ENCODE measurements at places on chromosomes 12 and 14.

GRCh38 chr12:60169904-60170303 lies 574.1 kb downstream of the SLC16A7 start:
- DNase-seq = no peak

DNA sequence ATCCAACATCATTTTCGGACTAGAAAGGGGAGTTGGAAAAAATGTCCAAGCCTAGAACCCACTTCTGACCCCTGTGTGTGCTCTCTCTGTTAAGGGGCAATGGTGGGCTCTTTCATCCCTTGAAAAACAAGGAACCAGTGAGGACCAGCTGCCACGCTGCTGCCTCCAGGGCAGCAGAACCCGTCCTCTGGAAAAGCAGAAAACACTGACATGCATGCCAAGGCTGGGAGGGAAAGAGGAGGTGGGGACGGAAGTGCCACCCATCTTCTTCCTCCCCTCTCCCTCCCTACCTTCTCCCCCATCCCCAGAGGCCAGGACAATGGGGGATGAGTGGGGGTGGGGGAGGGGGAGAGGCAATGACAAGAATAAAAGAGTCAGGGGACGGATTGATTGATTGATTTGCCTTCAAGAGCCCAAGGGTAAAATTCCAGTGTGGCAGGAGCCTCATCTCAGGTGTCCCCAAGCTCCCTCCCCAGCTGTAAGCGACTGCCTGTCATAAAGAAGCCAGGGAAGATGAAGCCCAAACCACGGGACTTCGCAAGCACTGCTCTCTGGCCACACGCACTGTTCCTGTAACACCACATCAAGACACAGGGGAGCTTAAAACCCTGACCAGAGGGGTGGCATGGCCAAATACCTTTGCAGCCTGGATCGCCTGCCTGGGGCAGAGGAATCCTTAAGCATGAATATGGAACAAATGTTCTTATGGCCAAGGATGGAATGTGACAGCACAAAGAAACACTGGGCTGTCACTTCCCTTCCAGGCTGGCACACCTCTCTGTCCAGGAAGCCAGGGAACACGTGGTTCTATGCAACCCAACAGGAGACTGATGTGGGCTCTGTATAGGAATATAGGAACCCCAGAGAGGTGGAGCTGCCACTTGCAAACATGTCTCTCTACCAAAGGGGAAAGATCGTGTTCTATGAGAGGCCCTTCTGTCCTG lies 38.9 kb upstream of the BDKRB2 start:
- DNase-seq = no peak

DNA sequence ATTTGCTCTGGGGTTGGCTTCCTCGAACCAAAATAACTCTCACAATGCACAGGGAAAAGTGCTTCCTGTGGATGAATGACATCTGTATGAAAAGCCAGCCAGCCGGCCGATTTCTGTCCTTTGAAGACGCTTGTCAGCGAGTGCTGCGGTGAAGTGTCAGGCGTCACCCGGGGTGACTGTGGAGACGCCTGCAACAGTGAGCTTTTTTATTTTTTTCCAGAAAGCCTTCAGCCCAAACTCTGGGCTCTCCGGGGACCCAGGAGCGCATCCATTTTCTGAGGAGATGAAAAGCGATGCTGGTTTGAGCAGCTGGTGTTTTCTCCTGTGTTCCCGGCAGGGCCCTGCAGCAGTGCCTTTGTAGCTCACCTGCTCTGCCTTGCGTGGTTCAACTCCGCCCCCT lies 147.9 kb upstream of the MYL2 start:
- DNase-seq = no peak

DNA sequence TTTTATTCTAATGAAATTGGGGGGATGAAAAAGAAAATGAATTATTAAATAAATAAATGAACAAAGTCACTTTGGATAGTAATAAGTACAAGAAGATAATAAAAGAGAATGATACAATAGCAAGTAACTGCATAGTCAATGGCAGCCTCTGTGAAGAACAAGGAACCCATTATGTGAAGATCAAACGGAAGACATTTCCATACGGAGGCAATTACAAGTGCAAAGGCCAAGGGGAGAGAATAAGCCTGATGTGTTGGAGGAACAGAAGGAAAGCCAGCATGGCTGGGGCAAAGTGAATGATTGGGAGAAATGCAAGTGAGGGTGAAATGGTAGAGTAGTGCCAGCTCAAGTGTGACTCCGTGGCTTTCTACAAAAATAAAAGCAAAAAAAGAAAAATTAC lies 43.9 kb upstream of the CHPT1 start:
- DNase-seq = no peak

DNA sequence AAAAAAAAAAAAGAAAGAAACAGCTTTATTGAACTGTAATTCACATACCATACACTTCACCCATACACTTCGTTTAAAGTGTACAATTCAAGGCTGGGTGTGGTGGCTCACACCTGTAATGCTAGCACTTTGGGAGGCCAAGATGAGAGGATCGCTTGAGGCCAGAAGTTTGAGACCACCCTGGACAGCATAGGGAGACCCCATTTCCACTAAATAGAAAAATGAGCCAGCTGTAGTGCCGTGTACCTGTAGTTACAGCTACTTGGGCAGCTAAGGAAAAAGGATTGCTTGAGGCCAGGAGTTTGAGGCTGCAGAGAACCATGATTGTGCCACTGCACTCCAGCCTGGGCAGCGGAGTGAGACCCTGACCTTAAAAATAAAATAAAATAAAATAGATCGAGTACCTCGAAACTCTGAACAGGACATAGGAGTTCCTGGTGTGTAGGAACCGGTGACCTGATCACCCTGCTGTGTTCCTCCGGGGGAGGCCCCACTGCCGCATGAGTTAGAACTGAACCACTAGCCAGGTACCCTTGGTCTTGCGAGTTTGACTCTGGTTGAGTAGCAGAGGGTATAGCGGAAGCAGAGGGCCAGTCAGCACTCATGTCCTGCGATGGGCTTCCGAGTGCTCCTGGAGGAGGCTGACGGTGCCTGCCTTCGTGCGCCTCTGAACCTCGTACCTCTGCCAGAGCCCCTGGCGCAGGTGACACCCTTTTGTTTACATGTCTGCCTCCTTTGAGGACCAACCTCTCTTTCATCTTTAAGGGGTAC lies 80.0 kb downstream of the B4GALNT3 start:
- no peak for DNase-seq

- no peak for DNase-seq
These were observed 17.1 kb downstream of the PAPLN start for GRCh38 chr14:73254247-73255004.

DNA sequence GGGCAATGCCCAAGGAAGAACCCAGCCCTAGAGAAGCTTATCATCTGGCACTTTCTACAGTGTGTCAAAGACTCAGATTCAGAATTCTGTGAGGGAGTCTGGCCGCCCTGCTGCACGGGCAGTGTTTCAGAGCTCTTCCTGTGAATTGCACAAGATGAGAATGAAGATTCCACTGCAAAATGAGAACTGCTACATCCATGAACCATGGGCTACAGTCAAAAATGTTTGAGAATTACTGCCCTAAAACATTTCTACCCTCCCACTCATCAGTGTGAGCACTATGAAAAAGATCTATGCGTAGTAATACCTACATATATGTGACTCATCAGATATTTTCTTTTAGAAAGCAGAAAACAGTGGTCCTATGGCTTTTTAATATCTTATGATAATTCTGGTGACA lies 104.0 kb downstream of the STAB2 start:
- no peak for DNase-seq

- no peak for DNase-seq
These were observed 9.5 kb downstream of the FANCM start for GRCh38 chr14:45145214-45145613.
